ENCODE measurements at places on chromosomes 12 and 14. TPM values are rescaled to one million over a fixed set of nuclear protein-coding genes. Genes with fewer than 3 reads are reported as not detected.

Gene SALL2
- 1.6 TPM for total RNA-seq

Gene FLVCR2
- total RNA-seq: 3.6 TPM

Gene EPYC
- total RNA-seq: not detected

Gene CCDC177
- not detected for total RNA-seq

Gene KLRB1
- not detected for total RNA-seq

Gene RNASE1
- total RNA-seq: not detected

Gene FAM90A1
- total RNA-seq: not detected

Gene KIF5A
- 0.14 TPM for total RNA-seq

Gene BAZ1A
- 30.7 TPM for total RNA-seq

Gene PIP4K2C
- 42.5 TPM for total RNA-seq

Gene ARHGEF25
- 6.1 TPM for total RNA-seq

Gene ESPL1
- total RNA-seq: 22.5 TPM

Gene ERBB3
- 1.3 TPM for total RNA-seq

Gene HHIPL1
- 0.29 TPM for total RNA-seq

Gene HRK
- 0.43 TPM for total RNA-seq

Gene RBMS2
- total RNA-seq: 14.5 TPM

Gene TCTN2
- 12.9 TPM for total RNA-seq

Gene CTSG
- total RNA-seq: not detected

Gene RD3L
- not detected for total RNA-seq

Gene OTX2
- total RNA-seq: not detected

Gene C1S
- total RNA-seq: 45.5 TPM

Gene KRT75
- 0.19 TPM for total RNA-seq

Gene SLC17A8
- total RNA-seq: not detected

Gene SLC7A8
- 0.55 TPM for total RNA-seq

Gene MDGA2
- total RNA-seq: not detected

Gene EXOC3L4
- 2.0 TPM for total RNA-seq

Gene ABCC9
- not detected for total RNA-seq

Gene RTL1
- 0.32 TPM for total RNA-seq

Gene VAMP1
- 12.4 TPM for total RNA-seq

Gene FITM1
- not detected for total RNA-seq

Gene GPRC5D
- not detected for total RNA-seq

Gene CYP27B1
- total RNA-seq: 2.8 TPM

Gene RIPK3
- total RNA-seq: not detected

Gene OR4N5
- not detected for total RNA-seq

Gene SLC2A3
- total RNA-seq: 4.3 TPM

Gene ENDOU
- not detected for total RNA-seq

All from A549 treated with RU486 at 1 μM for 4 hours (cell line).